ENCODE measurements at places on chromosomes 1 and 21.

- DNase-seq, result no peak
Measured at GRCh38 chr1:218281285-218281684, 3.8 kb upstream of the RRP15 start.

GRCh38 chr1:89179343-89179742 is 3.5 kb upstream of the GBP7 start:
- DNase-seq, result no peak

GRCh38 chr1:54980528-54981241 is at the start of gene TMEM61:
Gene TMEM61, plus strand, starts transcription at chr1:54980628. Its CDS starts 438 bp downstream, at chr1:54981066.
- no peak for DNase-seq

DNA sequence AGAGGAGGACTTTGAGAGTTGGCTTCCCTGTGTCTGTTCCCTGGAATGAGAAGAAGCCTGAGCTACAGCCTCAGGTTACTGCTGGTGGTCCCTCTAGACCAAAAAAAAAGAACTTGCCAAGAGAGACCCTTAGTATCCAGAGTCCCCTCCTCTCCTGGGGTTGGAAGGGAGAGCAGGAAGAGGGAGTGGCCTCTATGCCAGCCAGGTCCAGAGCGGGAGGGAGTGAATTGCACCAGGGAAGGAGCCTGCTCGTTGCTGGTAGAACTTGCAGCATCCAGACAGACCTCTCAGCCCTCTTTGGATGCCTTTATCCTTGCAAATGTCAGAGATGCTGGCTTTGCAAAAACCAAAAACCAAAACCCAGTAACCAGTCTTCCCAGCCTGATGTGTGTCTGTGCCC is 491.3 kb upstream of the VAMP3 start:
- peak; percentile 63 for DNase-seq

DNA sequence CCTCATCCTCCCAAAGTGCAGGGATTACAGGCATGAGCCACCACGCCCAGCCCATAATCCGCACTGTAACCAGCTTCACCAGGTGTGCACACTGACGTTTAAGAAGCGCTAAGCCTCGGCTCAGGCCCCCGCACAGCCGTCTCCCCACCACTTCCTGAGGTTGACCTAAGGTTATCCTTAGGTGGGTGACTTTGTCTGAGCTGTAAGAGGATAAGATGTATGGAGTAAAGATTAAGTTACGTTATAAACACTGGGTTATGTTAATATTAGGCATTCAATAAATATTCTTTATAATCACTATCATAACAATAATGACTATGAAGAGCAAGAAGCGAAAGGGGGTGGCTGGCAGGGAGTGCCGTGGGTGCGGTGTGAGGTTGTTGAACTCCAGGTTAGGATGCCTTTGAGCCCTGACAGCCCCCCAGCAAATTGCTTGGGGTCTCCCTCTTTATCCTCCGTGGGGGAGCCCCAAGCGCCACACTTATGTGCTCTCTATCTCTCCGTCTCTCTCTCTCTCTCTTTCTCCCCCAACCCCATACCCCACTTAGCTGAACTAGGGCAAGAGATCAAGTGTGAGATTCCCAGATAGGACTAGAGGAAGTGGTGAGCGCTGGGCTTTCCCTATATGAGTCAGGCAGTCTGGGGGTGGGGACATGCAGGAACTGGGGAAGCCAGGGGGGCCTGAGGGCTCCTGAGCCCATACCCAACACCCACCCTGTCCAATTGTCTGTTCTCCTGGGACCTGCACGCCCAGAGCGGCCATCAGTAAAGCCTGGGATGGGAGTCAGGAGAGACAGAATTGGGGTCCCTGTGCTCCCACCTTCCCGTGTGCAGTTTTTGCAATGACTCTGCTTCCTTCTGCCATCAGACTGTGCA is 7.6 kb downstream of the EFHD2 start:
- no peak for DNase-seq

DNA sequence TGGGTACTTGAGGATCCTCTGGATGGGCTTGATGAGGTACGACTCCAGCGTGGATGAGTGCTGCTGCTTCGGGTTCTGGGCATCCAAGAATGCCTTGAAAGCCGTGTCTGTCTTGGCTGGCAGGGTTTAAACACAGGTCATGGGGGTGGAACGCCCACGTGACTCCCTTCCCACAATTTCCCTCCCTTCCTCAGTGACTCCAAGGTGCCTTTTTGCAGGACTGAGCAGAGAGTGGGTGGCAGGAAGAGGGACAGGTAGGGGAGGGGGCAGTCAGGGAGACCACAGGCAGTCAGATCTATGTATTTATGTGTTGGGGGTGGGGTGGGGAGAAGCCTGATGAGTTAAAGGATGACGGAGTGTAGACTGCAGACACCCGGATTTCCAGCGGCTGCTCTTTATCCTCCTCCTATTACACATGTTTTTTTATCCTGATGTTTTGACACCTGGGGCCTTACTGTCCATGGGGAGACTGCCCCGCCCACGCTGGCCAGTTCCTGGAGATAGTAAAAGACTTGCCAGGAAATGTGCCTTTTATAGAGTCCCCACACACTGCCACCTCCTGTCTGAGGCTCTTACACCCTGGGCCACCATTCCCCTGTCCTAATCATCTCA is 103.2 kb upstream of the KRTAP19-8 start:
- DNase-seq, result no peak

DNA sequence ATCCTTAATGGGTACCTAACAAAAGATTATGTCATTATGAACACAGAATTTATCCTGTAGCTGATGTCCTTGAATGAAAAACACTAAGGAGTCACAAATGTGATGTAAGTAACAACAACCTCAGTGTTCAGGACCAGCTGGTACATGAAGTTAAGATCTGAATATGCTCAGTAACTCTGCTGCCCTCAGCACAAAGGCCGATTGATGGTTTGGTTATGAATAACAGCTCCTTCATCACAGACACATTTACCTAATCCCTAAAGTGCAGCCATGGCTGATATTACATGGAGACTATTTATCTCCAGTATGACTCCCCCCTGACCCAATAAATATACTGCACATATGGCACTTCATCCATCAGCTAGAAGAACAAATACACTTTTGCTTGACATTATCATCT is 75.2 kb downstream of the PLPPR5 start:
- no peak for DNase-seq

DNA sequence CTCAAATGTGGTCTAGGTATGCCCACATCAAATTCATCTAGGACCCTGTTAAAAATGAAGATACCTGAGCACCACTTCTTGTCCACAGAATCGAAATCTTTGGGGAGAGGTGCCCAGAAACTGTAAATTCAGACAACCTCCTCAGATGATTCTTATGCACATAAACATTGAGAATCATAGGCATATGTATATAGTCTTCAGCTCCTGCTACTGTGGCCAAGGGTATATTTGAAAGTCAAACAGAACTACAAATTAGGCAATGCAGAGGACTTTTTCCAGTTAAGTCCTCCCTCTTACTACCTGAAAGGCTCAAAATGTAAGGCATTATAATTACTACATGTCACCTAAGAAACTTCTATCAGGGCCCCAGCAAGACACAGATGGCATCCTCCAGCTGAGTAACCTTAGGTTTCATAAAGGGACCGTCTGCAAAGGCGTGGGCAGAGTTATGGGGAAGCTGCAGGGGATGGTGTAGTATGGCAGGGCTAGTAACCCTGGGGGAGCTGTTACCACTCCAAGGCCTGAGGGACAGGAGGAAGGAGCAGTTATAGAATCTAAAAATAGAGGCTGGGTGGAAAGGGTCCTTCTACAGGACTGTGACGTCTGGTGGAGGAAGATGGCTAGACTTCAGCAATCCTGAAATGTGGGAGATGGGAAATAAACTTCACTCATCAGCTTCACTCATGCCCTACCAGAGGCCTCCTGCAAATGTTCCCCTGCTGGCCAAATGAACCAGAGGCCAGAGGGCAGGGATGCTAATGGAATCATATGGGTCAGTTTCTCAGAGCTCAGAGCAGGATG is 46.3 kb downstream of the DAB1 start:
- no peak for DNase-seq

DNA sequence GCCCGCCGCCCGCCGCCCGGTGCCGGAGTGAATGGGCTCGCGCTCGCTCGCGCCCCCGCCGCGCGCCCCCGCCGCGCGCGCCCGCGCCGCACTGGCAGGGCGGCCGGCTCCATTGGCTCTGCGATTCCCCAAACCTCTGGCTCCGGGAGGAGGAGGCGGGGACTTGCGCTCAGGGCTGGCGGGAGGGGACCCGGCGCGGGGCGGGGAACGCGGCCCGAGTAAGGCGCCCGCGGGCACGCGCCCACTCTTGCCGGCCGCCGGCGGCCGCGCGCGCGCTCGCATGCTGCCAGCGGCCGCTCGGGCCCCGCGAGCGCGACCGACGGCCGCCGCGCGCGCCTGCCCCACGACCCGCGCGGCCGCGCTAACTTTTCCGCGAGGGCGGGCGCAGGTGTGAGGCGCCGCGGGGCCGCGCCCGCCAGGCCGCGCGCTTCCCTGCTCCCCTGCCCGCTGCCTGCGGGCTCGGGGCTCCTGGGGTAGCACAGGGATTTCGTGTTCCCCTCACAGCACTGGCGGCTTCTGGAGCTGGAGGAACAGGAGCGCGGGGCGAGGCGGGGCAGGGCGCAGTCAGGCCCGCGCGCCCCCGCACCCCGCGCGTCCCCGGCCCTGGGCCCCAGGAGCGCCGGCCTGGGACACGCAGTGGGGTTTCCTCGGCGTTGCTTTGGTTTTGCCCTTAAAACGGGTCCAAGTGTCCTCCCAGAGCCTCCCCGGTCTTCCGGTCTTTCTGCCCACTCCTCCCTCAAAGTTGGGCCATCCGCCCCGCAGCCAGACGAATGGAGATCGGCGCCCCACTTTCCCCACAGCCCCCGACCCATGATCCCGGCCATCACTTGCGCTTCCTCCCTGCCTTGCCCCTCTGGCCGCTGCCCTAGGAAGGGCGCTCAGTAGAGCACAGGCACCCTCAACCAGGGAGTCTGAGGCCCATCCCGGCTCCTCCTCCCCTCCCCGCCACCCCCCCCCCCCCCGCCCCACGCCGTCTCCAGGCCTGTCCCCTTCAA is 101.5 kb downstream of the CASZ1 start:
- DNase-seq, result peak; percentile 89

- no peak for DNase-seq
Measured at GRCh38 chr1:85608851-85609250, 28.3 kb downstream of the CCN1 start.

DNA sequence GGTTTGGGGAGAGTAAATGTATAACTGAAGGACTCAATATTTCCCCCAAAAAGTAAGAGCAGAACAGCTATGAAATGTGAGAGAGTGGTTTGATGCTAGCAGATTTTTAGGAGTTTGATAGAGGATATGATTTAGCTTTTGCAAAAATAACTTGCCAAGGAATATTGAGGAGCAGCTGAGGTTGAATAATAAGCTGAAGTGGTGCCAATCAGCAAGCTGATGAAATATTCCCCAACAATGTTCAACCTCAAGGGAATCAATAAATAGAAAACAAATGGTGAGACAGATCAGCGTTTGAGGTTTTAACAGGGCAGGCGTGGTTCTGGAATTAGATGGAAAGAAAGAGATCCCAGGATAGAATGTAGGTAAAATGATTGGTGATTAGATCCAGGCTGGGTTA is 413.4 kb upstream of the ADAMTS5 start:
- no peak for DNase-seq

- no peak for DNase-seq
Measured at GRCh38 chr1:31689379-31689778, 14.4 kb downstream of the COL16A1 start.

- DNase-seq, result no peak
Measured at GRCh38 chr1:59081795-59082194, 215.1 kb upstream of the FGGY start.

DNA sequence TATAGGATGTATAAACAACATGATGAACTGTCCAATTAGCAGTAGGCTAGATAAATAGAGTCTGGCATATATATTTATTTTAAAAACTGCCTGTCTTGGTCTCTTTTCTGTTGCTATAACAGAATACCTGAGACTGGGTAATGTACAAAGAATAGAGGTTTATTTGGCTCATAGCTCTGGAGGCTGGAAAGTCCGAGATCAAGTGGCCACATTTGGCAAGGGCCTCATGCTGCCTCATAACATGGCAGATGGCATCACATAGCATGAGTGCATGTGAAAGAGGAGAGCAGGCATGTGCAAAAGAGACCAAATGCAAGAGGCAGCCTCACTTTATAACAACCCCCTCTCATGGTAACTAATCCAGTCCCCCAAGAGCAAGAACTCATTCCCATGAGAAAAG is 6.0 kb downstream of the STYXL2 start:
- no peak for DNase-seq

DNA sequence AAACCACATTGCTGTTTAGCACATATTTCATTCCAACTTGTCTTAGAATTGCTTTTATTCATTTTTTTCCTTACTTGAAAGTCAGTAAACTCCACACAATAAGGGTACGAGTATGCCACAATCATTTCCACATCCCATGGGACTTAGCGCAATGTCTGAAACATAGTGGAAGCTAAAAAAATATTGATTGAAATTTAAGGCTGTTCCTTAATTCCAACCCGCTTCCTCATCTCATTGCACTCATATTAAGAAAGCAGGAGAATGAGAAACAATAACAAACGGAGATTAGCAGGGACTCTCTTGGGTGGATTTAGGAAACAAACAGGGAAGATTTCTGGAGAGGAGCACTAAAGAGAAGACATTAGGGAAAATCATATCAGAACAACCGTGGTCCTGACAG is 39.3 kb upstream of the RGS4 start:
- no peak for DNase-seq

GRCh38 chr1:159200769-159201168 is 3.9 kb upstream of the ACKR1 start:
- DNase-seq, result no peak

DNA sequence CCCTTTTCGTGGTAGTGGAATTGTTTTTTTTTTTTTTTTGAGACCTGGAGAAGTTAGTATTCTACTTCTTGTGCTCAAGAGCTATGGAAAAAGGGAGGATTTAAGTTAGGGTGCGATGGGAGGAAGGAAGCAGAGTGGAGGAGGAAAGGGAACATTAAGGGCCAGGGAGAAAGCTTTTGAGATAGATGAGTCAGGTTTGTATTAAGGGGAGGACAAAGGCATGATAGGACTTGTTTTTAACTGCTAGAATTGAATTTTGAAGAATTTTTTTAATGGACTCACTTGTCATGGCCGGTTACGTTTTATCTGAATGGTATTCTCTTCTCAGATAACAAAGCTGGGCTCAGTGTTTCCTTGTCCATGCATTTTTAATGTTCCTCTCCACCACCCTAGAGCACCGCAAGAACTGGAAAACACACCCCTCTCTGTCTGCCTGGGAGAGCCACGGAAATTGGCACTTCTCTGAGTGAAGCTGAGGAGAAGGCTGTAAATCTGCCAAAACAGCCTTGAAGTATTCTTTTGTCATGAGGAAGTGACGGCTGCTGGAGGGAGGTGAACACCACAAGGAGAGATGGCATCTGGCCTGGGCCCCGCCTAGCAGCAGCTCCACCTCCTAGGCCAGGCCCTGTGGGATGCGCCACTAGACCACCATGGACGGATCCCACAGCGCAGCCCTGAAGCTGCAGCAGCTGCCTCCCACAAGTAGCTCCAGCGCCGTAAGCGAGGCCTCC is 3.5 kb downstream of the NIPAL3 start:
- no peak for DNase-seq

- DNase-seq, result no peak
Measured at GRCh38 chr1:221672965-221673364, 68.9 kb downstream of the DUSP10 start.

GRCh38 chr1:55195521-55196233 is 19.5 kb downstream of the USP24 start:
- DNase-seq, result no peak
